ENCODE measurements at places on chromosomes 2 and 18. TPM values are rescaled to one million over a fixed set of nuclear protein-coding genes. Genes with fewer than 3 reads are reported as not detected.

NPHP1 gene
- total RNA-seq: 0.43 TPM

TM4SF20 gene
- total RNA-seq: not detected

ALS2 gene
- total RNA-seq: 16.7 TPM

KCNK3 gene
- total RNA-seq: not detected

ZNF521 gene
- not detected for total RNA-seq

IL1A gene
- not detected for total RNA-seq

BOK gene
- not detected for total RNA-seq

UGT1A10 gene
- total RNA-seq: not detected

GPR75 gene
- total RNA-seq: 3.3 TPM

CFC1 gene
- not detected for total RNA-seq

RAB6C gene
- not detected for total RNA-seq

CEBPZOS gene
- total RNA-seq: 41.8 TPM

STAT4 gene
- 177 TPM for total RNA-seq

TTR gene
- total RNA-seq: not detected

IWS1 gene
- total RNA-seq: 53.1 TPM

CDH19 gene
- total RNA-seq: not detected

NETO1 gene
- total RNA-seq: not detected

TMEM37 gene
- not detected for total RNA-seq

FAM237A gene
- total RNA-seq: not detected

VIT gene
- total RNA-seq: not detected

MTIF2 gene
- 32.8 TPM for total RNA-seq

All from activated naive CD8-positive, alpha-beta T cell treated with anti-CD3 and anti-CD28 coated beads, Interleukin-2, amount 10 ng/mL, durations not matched to agents 7 days and 5 days (primary cell).